ENCODE measurements at places on chromosomes 4 and X.
A peak's percentile ranks its signal among the peaks of the same experiment; 100 is the strongest.

GRCh38 chrX:68284281-68284904, 148.9 kb downstream of the OPHN1 start:
- DNase-seq, result no peak

DNA sequence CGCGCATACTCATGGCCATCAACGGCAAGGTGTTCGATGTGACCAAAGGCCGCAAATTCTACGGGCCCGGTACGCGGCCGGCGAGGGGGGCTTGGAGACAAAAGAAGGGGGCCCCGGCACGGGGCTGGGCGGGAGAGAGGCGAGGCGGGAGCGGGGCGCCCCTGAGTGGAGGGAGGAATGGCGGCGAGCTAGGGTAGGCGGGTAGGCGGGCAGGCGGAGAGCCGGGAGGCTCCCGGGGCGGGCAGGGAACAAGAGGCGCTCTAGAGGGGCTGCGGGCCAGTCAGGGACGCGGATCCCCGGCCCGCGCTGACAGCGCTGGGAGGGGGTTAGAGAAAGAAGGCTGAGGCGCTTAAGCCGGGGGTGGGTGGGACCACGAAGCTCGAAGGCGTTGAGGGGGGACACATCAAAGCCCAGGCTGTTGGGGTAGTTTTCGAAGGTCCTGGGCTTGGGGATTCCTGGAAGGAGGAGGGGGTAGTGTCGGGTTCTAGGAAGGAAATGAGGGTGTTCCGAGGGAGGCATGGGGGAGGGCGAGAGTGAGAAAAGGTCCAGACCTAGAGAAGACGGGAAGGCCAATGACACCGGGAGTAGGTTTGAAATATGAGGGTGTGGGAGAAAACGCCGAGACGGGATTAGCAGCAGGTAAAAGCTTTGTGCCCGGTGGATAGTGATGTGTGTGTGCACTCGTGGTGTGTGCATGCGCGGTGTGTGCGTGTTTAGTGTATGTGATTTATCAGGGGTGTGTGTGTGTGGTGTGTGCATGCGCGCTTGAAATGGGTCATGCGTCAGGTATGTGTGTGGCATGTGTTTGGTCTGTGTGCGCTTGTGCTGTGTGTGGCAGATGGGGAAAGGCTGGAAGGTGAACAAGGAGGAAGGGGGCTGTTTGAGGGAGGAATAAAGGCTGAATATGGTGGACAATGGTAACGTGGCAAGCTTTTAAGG, 807 bp downstream of the PGRMC1 start:
- DNase-seq, result no peak

- DNase-seq, result peak; percentile 48
Observed at GRCh38 chr4:37891260-37892159, 626 bp downstream of the TBC1D1 start.

GRCh38 chrX:32480019-32480418, 731.3 kb downstream of the DMD start:
- DNase-seq, result no peak

DNA sequence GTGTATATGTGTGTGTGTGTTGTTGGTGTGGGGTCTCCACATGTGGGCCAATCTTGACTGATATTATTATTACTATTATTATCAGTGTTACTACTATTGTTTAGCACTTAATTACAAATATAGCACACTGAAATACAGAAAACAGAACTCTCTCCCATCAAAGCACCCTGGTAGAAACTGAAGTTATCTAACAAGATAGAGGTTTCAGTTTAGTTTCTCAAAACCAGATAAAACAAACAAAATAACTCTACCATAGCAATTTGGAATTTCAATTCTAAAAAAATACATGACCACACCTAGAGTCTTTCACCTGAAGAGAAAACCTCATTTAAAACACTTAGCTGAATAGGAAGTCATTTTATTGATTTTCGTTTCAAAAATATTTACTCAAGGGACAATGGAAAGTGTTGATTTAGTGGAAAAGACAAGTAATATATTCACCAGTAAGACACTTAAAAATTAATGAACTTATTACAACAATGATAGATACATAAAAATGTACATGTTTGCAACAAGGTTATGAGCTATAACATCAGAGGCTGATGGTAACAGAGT, 252.3 kb downstream of the PDHA2 start:
- DNase-seq, result no peak

GRCh38 chr4:55857586-55857985, 4.1 kb downstream of the EXOC1 start:
- DNase-seq, result no peak

DNA sequence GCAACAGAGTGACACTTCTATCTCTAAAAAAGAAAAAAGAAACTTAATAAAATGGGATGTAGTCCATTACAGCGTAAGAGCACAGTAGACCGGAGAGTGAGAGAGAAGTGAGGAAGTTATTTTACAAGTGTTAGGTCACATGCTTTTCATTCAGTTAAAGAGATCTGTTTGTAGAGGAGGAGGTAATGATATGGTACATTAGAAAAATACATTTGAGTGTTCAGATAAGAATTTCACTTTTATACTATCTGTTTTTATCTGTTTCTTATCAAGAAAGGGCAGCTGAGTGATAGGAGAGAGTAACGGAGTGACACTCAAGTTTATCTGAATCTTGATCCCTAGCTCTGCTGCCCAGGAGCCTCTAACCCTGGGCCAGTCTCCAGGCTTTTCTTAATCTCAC, 38.9 kb downstream of the FNIP2 start:
- DNase-seq, result no peak

GRCh38 chr4:7140062-7140691, 52.2 kb upstream of the SORCS2 start:
- DNase-seq, result no peak

- no peak for DNase-seq
Observed at GRCh38 chr4:132114885-132115284, 1034.2 kb upstream of the PCDH10 start.

DNA sequence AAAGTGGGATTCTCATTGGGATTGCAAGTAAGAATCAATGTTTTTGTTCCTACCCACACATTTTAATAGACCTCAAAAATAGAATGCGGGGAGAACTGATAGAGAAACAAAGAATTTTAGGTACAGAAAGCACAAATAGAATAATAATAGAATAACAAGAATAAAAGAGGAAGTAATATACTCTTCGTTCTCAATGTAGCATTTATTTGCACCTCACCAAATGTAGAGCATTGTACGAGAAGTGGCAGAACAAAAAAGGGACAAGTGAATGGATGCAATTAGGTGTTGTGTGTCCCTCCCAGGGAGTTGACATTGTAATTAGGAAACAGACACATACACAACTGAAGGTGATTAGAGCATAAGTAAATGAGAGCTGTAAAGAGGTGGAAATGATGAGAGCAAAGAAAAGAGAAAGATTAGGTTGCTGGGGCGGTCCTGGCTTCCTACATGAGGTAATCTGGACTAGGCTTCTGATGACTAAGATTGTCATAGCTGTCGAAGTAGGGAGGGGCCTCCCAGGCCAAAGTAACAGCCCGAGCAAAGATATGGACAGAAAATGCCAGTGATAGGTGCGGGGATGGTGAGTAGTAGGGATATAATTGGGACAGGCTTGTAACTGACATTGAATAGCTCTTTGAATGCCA, 10.4 kb downstream of the RAB9A start:
- DNase-seq, result no peak

DNA sequence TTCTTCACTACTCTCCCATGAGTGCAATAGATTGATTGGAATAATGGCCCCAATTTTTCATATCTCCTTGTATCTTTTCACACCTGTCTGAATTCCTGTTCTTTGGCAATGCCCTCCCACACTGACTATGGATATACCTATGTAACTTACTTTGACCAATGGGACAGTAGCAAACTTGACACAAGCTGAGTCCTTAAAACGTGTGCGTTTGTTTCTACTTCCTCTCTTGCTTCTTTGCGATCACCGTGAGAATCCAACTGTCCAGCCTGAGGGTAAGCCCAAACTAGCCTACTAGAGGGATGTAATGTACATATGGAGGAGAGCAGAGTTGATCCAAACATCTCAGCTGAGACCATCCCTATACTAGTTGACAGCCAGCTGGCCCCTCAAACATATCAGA, 19.3 kb downstream of the TEC start:
- no peak for DNase-seq

GRCh38 chr4:79980448-79980847, 92.6 kb downstream of the ANTXR2 start:
- no peak for DNase-seq

GRCh38 chr4:41448934-41449333, 89.0 kb upstream of the LIMCH1 start:
- no peak for DNase-seq

- DNase-seq, result no peak
Observed at GRCh38 chrX:69027181-69028005, 137.9 kb downstream of the PJA1 start.

DNA sequence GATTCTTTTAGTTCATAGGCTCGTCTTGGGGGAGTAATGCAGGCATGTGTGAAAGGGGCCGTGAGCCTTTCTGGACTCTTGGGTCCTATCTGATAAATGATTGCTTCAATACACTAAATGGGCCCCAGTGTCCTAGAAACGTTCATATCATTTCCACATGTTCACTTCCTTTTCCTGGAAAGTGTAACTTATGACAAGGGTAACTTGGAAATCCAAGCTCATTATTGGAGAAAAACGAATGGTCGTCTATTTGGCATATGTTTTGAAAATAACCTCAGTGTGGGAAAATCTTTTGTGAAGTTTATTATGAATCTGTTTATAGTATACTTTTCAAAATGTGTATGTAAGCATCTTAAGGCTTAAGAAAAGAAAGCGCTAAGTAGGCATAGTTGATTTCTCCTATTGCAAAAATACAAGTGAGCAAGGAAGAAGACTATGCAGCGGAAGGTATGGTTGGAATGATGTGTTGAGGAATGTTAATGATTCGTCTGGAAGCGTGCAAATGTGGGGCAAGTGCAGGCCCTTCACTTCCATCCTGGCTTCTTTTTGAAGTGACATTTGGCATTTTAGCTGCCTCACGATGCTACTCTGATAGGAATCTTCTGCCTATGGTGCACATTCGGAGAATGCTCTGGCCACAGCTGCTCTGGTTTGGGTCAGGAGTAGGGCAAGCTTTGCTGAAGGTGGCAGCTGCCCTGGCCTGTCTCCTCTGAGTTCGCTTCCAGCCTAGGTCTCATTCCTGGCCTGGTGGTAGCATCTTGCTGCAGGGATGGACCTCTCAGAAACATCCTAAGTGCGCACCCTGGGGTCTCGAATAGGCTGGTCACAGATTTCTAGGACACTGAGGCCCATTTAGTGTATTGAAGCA, 49.5 kb upstream of the STOX2 start:
- no peak for DNase-seq

DNA sequence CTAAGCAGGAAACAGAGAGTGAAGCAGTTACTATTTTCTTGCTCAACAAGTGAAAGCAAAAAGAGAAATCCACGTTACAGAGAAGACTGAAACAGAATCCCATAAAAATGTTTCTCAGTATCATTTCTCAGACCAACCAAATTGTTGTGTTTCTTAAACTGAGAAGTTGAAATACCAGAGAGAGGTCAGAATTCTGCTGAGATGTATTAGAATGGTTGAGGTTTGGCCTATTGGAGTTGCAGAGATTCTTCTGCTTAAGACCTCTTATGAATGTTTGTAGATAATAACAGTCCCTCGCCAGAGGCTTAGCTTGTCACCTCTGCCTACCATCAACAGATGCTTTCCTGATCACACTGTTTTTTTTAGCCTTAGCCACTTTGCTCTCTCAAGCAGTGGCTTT, 481.4 kb downstream of the TRIML1 start:
- DNase-seq, result no peak

GRCh38 chr4:65880594-65880993, 210.3 kb upstream of the EPHA5 start:
- no peak for DNase-seq

GRCh38 chr4:94305466-94306225, 37.0 kb downstream of the HPGDS start:
- DNase-seq, result no peak

DNA sequence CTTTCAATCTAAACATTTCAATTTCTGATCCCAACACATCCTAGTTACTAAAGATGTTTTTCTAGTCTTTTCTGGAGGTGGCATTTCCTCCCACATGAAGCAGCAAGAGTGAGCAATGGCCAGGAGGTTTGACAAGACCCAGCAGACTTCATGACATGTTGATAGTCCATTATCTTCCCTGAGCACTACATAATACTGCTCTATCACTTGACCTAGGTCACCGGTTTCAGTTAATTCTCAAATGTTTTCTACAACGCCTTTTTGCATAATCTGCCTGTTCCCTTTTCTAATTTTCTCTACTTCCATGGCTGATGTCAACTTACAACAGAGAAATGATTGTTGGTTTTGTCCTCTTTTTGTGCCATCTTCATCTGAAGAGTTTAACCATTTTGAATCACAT, 62.0 kb upstream of the GPRIN3 start:
- no peak for DNase-seq

- no peak for DNase-seq
Observed at GRCh38 chr4:78876568-78877320, 62.5 kb downstream of the PAQR3 start.

DNA sequence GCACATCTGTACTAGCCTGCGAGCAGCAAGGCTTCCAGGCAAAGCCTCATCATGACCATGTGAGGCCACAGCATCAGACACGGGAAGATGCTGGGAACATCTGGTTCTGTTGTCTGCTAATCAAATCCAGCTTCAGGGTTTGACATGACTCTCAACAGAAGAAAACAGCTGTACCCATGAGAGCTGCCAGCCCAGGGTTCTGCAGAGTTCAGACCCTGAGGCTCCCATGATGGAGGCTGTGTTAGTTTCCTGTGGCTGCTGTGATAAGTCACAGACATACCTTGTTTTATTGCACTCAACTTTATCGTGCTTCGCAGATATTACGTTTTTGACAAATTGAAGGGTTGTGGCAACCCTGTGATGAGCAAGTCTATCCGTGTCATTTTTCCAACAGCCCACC, 37.5 kb downstream of the JAKMIP1 start:
- DNase-seq, result no peak

DNA sequence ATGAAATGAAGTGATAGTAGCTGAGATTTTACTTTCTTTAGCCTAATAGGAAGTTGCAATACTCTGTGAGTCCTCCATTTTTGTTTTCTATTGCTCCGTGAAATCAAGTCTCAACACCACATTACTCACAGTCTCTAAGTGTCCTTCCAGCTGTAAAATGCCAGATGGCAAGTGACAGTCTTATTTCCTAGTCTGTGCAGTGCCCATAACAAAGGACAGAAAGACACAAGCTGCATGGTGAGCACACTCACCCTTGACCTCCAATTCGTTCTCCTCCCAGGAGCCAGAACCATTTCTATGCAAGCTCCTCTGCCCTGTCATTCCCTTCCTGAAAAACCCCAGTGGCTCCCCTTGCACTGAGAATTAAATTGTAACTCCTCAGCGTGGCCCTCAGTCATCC, 101.6 kb downstream of the PARM1 start:
- no peak for DNase-seq

- DNase-seq, result no peak
Observed at GRCh38 chr4:132169660-132170059, 979.4 kb upstream of the PCDH10 start.

GRCh38 chrX:74451450-74452198, 30.3 kb downstream of the SLC16A2 start:
- no peak for DNase-seq

DNA sequence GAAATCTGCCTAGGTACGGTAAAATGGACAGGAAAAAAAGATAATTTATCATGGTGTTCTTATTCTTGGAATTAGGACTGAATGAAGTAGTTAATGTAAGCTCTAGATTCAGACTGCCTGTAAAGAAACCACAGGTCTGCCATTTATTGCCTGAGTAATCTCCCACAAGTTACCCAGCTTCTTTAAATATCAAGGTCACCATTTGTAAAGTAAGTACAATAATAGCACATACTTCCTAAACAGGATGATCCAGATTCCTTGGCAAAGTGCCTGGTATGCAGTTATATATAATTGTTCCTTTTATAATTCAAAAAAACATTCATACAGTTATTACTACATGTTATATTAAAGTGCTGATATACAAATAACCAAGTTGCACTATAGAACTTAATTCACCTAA, 368.6 kb downstream of the HNRNPD start:
- DNase-seq, result no peak
